Cortex of kidney (tissue), 1 donor: ENCODE measurements at places on chromosomes 7 and 10.

DNA sequence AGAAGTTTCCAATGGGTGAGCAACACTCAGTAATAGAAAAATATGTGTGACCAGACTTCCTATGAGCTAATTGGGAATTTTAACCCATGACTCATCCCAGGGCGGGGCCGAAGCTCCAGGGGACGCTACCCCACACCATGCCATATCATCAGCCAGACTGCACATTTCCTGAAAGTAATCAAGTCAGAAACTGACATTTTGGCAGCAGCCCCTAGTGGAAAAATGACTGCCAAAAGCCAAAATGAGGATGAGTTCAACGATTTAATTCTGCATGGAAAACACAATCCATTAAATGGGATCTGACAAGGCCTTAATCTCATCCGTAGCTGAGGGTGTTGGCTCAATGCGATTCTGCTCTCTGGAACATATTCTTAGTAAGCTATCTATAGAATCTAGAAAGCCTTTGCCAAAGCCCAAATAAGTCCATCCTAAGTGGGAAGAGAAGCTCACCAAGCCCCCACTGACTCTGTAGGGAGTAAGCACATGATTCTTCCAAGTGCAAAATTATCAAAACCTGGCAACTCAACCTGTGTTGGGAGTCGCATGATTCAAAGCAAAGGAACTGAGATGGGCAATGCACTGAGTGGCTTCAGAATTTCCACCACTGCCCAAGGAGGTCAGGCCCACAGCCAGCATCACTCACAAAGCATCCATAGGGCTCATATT, 93.1 kb upstream of the PDE1C start:
- DNase-seq = no peak

GRCh38 chr10:133134411-133135115, 25.5 kb upstream of the KNDC1 start:
- DNase-seq = no peak

DNA sequence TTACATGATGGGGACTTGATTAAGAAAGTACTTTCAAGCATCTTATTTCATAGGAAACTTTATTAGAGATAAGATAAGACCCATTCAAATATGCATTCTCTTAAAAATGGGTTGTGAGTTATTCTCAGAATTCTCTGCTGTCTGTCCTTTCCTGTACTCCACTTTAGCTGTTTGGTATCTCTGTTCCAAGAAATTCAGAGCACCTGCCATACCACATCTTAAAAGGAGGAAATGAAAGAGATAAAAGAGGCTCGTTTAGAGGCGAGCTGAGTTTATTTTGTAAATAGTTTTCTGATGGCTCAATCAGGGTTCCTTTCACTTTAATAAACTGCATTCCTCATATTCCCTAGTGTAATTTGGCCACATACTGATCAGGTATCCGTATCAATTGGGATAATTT, 87.2 kb downstream of the MDFIC start:
- DNase-seq = no peak

DNA sequence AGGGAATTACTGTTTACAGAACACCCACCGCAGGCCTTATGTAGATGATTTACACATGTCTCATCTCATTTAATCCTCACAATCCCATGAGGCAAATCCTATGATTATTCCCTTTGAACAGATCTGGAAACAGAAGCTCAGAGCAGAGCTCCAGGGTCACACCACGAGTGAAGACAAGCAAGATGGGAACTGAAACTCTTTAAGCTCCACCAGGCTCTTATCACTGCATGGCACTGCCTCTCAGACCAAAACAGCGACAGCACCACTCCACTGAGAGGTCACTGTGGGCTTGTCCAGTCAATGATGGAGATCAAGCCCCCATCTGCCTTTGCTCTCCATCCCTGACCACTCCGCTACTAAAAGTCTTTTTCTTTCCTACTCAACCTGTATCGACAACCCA, 5.9 kb downstream of the GRID1 start:
- DNase-seq = no peak

DNA sequence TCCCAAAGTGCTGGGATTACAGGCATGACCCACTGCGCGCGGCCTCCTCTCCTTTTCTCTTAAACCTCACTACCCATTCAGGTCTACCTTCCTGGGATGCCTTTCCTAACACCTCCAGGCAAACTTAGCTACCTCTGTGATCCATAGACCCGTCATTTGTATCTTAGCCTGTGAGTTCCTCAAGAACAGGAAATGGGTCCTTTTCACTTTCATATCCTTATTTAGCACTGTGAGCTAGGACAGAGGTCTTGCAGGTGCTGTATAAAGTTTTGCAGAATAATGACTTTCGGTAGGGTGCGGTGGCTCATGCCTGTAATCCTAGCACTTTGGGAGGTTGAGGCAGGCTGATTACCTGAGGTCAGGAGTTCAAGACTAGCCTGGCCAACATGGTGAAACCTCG, 215.7 kb downstream of the RELN start:
- DNase-seq = no peak

GRCh38 chr7:150799741-150800580, at the start of gene TMEM176B:
TMEM176B (minus strand) TSS chr7:150800364; CDS start chr7:150796569, 3,795 bp downstream.
- DNase-seq = no peak

DNA sequence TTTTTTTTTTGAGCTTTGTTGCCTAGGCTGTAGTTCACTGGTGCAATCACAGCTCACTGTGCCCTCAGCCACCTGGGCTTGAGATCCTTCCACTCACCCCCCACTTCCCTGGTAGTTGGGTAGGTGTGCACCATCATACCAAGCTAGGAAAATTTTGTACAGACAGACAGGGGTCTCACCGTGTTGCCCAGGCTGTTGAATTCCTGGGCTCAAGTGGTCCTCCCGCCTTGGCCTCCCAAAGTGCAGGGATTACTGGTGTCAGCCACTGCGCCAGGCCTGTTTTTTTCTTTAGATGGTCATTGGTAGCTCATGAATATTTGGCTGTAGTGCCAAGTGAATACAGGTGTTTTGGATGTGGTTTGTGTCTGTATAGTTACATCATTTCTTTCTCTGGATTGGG, 7.5 kb downstream of the COMTD1 start:
- no peak for DNase-seq

DNA sequence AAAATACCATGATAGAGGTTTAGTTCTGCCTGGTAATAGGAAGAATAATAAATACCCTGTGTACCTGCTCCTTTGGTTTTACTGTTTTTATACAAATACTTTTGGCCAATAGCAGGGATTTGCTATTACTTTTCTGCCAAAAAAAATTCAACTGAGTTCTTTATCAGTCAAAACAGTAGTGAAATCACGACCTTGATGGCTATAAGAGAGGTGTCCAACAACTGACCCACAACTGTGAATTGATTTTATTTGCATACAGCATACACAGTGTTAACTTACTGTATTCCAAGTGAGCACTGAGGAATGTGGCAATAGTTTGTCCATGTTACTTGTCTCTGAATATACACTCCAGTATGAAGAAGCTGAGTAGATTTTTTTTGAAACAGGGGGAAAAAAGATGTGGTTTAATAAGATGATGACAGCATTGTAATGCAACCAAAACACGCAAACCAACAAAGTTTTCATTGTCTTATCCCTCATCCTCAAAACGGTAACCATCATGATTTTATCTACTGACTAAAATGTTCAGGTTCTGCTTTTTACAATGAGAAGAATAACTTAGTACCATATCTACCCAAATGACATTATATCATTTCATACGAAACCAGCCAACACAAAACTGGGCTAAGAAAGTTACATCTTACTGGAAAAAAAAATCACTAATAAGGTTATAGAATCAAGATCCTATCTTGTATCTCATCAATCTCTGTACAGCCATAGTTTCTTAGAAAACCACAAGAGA, 63.3 kb downstream of the GSAP start:
- DNase-seq = no peak

- DNase-seq = no peak
Measured at GRCh38 chr10:3400348-3400747, 227.8 kb upstream of the PITRM1 start.

DNA sequence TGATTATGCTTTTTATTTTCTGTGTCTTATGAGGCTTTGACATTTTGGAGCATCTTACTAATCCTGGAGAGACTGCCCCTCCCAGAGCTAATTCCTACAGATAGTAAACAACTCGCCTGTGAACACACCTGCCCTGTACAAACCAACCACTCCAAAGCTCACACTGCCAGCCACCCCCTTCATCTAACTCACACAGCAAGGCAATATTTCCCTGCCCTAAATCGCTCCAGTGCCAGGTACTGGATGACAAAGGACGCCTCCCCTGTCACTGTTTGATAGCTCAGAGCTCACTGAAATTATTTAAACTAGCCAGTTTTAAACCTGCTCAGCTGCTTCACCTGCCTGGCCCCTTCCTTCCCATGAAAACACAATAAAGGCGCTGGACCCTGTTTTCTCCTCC, 535.1 kb upstream of the CELF2 start:
- no peak for DNase-seq

DNA sequence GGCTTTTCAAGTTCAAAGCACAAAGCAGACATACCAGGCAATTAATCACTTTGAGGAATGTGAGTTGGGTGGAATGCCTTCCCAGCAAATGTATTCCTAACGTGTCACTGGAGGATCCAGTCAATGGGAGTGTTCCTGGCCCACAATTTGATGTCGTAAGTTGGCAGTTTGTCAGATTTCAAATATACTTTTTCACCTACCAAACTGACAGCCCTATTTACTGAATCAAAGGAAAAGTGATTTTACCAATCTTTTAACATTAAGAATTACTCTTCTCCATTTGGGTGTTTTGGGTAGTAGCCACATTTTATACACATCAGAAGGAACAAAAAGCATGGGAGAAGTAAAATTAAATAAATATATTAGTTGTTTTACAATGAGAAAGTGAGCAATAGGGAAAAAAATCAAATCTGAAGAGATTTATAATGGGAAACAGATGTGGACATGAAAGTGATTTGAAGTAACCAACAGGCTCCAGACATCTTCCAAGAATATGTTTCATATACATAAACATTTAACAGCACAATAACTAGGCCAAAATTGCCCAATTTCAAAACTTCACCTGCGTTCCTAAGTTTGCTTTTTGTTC, 222.9 kb downstream of the MTERF1 start:
- no peak for DNase-seq

DNA sequence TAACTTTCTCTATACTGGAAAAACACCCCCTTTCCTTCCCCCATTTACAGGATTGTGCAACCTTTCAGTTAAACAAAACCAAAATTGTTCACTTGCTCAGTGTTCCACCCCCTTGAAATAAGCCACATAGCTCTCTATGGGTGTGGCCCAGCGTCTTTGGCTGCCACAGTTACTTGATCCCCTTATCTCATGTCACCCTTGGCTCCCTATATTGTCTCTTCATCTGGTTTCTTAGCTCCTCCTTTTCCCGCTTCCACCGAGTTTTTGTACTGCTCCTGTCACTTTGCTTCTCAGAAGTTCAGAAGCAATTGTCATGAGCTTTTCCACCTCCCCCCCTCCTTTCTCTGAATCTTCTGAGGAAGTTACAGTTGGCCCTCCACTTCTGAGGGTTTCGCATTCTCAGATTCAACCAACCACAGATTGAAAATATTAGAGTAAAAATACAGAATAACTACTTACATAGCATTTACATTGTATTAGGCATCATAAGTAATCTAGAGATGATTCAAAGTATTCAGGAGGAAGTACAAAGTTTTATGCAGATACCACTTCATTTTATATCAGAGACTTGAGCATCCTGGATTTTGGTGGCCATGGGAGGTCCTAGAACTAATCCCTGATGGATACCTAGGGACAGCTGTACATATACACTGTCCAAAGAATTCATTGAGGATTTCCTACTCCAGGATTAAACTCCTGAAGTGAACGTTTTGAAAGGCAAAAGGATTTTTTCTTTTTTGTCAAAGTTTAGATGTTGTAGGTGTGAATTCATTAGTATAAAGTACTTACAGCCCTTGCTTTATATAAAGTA, 60.4 kb downstream of the ADD3 start:
- DNase-seq = no peak

DNA sequence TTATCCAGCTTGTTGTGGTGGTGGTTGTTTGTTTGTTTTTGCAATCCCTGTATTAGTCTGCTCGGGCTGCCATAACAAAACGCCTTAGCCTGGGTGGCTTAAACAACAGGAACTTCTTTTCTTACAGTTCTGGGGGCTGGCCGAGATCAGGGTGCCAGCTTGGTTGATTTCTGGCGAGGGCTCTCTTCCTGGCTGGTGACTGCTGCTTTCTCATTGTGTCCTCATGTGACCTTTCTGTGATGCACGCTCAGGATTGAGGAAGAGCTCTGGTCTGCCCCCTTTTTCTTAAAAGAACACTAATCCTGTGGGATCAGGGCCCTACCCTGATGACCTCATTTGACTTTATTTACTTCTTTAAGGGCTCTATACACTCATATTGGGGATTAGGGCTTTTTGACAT, 107.1 kb upstream of the NRP1 start:
- no peak for DNase-seq

- DNase-seq = no peak
Measured at GRCh38 chr10:101903827-101904550, 60.4 kb upstream of the KCNIP2 start.

- no peak for DNase-seq
Measured at GRCh38 chr7:19700936-19701335, 7.9 kb downstream of the POLR1F start.

DNA sequence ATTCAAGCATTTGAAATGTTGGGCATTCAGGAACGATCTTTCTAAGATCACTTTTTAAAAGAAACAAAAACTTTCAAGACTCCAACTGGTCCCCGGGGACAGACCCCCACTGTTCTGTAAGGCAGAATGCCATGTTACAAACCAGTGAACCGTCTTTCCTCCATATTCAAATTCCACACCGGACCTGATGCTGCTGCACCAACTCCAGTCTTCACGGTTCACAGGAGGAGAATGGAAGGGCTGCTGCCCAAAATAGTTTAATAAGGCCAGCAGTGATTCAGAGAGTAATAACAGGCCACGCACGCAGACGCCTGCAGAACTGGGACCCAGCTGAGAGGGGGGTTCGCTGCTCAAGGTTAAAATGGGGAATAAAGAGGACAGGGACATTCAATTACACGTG, 47.2 kb downstream of the OSBPL3 start:
- DNase-seq = no peak
